Bladder microvascular endothelial cell (primary cell): ENCODE measurements at places on chromosomes 11 and 22. TPM values are rescaled to one million over a fixed set of nuclear protein-coding genes. Genes with fewer than 3 reads are reported as not detected.

MPPED1 gene
- 0.06 TPM in 1 of 2 replicates, not detected in the other for total RNA-seq

PNPLA5 gene
- total RNA-seq, result not detected in 2 replicates

OPCML gene
- 0.31 TPM in 1 of 2 replicates, not detected in the other for total RNA-seq

STK33 gene
- total RNA-seq, result 0.49 and 0.88 TPM in 2 replicates

PUS3 gene
- 8.3 and 11.3 TPM in 2 replicates for total RNA-seq

KCNE3 gene
- total RNA-seq, result 1.1 and 1.8 TPM in 2 replicates

RBMXL2 gene
- total RNA-seq, result not detected in 2 replicates

PIH1D2 gene
- 0.63 and 0.97 TPM in 2 replicates for total RNA-seq

RASSF10 gene
- total RNA-seq, result under 0.01 and 0.38 TPM in 2 replicates

NEFH gene
- total RNA-seq, result 0.25 and 0.65 TPM in 2 replicates

MFRP gene
- under 0.01 TPM in 1 of 2 replicates, not detected in the other for total RNA-seq

RIBC2 gene
- 0.44 and 0.65 TPM in 2 replicates for total RNA-seq

HYLS1 gene
- 6.8 and 7.7 TPM in 2 replicates for total RNA-seq

DNAJB13 gene
- not detected in 2 replicates for total RNA-seq

OR51B2 gene
- not detected in 2 replicates for total RNA-seq

FGF3 gene
- not detected in 2 replicates for total RNA-seq

CDKN1C gene
- 16.0 and 62.6 TPM in 2 replicates for total RNA-seq
